Adipocyte (in vitro differentiated cells): ENCODE measurements at places on chromosomes 2 and 18.

DNA sequence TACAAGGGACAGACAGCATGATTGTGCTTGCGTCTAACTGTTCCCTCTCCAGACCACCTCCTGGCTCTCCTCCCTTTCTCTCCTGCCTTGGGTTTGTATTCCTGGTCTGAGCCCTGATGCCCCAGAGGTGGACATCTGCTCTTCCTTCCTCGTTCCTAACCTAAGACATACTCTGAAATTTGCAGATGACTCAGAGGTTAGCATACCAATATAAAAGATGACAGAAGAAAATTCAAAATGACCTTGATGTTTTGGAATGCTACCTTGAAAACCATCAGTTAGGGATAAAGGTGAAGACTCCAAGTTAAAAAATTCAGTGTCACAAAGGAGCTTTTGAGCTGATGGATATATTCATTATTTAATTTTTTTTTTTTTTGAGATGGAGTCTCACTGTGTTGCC, 12.9 kb downstream of the SMYD1 start:
- no peak for DNase-seq

DNA sequence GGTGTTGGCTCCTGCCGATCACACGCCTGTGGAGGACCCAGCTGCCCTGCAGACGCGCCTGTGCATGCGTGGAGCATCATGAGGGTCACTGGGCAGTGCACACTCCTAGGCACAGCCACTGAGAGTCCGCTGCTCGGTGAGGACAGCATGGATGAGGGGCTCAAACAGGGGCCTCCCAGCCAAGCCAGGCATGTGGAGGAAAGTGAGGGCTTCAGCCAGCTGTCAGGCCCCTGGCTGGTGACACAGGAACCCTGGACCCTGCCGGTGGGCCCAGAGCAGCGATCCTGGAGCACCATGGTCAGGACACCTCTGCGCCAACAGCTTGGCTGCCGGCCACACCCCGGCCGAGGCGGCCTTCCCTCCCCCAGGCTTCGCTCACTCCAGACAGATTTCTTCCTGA, 171.2 kb downstream of the RTP5 start:
- DNase-seq, result no peak

DNA sequence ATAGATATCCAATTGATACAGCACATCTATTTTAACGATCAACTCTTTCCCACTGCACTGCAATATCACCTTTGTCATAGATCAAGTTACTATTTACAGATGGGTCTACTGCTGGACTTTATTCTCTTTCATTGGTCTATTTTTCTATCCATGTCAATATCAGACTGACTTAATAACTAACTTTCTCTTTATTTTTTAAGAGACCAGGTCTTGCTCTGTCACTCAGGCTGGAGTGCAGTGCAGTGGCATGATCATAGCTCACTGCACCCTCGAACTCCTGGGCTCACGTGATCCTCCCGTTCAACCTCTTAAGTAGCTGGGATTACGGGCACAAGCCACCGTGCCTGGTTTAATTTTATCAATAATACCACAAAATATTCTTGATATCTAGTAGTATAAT, 71.2 kb downstream of the TLK1 start:
- no peak for DNase-seq

DNA sequence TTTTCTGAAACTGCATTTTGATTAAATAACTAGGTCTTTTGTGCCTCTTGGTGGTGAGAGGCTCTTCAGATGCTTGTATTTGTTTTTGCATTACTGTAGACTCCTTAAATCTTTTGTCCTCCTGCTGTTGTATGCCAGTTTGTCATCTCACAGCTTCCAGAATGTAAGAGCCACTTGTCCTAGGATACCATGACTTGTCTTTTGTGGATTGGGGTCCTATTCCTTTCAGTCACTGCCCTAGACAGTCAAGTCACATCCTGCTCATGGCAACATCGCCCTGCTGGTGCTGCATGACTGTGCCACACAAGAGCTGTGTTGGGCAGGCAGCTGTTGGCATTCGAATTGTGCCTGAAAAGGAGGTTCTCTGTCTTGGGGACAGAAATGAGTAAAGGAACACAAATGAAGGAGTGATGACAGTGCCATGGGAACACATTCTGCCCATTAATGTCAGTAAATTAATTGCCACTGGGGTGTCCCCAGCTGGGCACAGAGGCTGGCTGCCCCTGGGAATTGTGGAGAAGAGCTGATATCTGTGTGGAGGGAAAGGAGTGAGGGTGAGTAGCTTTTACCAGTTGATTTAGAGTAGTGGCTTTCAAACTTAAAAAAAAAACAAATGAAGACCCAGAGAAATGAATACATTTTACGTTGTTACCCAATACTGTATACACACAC, 140.3 kb downstream of the ARL6IP6 start:
- no peak for DNase-seq

- peak; percentile 65 for DNase-seq
Measured at GRCh38 chr18:2805970-2806943, 40.5 kb upstream of the EMILIN2 start.

DNA sequence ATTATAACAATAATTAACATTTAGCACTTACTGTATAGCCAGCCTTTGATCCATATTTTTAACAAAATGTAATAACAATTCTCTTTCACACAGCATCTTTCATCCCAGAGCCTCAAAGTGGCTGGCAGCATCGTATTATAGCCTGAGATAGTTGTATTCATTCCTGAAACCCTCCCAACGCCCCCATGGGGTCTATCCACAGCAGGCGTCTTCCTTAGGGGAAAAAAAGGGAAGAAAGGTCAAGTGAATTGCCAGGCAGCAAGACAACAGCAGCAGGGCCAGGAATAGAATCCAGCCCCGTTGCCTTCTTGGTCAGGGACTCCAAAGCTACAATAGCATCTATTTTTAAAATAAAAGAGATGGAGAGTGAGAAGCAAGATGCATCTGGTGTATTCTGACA, 424.4 kb upstream of the ID2 start:
- DNase-seq, result no peak

DNA sequence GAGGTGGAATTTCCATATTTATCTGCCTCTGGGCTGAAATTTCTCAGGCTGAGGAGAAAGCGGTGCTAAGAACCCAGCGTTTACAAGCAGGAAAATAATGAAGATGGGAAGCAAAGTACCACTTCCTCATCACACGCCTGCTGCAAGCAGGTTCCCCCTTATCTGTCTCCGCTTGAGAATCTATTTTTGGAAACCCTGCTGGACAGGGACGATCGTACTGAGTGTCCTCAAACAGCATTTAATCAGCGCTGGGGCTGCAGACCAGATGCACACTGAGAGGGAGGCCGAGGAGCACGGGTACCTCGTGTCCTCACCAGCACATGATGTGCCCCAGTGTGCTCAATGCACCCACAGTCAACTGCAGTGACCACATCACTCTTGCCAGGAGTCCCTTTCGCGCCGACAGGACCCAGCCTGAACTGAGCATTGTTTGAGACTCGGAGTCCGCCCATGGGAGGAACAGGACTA, 160.4 kb downstream of the HDAC4 start:
- no peak for DNase-seq

DNA sequence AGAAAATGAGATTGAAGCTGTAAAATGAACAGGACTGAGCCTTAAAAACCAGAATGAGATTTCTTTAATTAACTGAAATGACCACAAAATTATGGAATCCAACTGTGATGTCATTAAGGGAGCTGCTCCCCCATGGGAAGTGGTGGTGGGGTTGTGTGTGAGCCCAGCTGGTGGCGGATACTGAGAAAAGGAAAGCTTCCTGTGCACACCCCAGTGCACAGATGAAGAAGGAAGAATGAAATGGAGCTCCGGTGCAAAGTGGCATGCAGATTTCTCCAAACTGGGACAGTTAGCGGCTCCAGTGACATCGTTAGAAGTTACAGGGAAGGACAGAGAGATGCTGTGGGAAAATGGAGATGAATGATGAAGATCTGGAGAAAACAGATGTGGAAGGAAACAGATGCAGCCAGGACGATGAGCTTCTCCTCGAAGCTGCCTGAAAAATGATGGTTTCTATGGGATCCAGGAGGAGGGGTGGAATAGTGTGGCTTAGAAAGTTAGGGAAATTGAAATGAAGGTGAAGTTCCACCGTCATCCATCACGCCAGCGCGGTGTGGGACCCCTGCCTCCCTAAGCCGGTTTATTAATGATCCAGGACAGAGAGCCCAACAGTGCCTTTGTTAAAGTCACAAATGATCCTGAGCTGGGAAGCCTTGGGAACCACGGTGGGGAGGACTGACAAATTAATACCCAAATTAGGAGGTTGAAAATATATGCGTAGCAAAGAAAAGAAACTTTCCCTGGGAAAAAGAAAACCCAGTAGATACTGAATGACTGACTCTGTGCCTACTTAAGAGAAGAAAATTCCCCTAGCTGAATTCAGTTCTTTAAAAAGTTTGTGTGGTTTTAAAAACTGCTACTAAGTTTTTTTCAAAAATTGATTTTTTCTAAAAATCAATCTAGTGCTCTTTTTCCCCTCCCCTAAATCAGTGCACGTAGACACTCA, 77.2 kb downstream of the TSN start:
- DNase-seq, result no peak

DNA sequence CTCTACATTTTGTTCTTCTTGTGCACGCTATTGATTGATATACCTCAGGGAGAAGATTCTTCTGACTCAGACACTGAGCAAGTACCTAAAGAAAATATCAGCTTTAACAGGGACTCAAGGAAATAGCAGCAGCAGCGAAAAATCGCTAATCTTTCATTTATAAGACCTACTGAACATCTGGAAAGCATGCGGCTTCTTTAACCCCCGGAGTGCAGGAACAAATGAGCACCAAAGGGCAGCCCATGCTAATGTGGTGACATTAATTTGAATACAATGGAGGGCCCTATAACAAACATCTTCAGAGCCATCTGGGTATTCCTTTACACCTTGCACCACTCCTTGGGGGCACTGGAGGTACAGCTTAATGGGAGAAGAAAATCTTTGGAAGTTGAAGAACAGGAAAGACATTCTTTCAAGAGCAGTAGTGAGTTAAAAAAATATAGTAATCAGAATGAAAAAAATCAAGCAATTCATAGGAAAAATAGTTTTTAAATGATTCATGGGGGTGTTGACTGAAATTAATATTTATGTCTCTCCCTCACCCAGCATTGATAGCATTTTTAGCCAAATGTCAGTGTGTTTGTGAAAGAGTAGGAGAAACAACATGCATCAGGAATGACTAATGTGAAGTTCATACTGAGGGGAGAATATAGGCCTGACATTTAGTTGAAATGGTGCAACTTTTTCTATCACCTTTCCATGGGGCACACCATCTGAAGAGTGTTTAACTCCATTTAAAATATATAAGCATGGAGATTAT, 281.7 kb downstream of the HRH4 start:
- peak; percentile 10 for DNase-seq

GRCh38 chr2:104873689-104874054, 19.8 kb downstream of the POU3F3 start:
- DNase-seq, result no peak

DNA sequence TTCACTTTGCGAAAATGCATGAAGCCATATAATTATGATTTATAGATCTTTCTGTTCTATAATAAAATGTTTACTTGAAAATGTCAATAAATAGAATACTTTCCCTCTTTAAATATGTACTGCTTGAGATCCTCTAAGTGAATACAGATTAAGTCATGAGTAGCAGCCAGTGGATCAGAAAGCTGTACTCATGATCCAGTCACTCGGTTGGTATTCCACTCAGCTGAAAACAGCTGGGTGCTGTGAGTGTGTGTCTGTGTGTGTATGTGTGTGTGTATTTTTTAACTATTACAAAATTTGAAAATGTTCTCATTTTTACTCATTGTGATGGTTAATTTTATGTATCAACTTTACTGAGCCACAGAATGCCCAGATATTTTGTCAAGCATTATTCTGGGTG, 141.6 kb upstream of the CYP26B1 start:
- DNase-seq, result peak; percentile 64

DNA sequence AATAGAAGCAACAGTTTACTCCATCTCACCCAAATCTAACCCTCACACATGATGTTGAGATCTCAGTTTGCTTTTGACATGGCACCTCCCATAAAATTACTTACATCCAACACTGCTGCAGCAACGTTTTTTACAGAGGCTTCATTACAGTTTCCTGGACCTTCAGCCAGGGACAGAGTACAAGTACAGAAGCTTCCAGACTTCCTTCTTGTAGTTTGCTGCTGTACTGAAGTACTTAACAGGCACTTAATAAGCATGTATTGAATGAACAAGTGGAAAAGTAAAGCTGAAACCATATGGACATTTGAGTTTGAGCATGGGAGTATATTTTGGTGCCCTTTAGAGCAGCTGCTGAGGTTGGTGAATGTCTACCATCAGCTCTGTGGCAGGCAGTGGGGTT, 514.2 kb downstream of the PTPRM start:
- no peak for DNase-seq

GRCh38 chr2:96243843-96244242, 22.0 kb downstream of the TMEM127 start:
- DNase-seq, result no peak

DNA sequence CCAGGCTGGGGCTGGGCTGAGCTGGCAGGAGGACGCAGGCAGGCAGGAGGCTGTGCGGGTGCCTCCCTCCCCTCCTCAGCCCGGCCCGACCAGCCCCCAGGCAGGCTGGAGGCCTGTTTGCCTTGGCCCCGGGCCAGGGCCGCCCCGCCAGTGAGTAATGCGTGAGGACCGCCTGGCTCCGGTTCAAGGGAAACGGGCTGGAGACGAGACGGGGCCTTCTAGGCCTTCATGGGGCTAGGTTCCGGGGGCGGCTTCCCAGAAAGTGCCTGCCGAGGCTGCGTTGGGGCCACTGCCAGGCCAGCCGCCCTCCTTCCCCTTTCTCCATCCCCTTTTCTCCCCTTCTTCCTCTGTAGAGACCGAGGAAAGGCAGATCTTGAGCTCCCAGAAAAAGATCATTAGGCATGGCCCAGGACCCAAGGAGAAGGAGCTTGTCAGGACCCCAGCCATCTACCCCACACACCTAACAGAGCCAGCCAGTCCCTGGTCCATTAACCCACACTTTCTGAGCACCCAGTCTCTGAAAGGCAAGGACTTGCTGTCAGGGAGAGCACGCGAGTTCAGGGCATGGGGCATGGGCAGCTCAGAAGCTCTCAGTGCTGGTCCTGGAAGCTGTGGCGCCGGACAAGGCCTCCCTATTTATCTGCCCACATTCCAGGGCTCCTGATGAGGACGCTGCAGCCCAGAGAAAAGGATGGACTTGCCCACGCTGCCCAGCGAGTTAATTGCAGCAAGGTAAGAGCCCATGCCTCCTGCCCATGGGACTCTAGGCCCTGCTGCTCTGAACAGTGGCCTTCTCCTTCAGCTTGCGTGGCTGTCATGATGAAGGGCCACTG, 48.5 kb downstream of the SMAD7 start:
- peak; percentile 97 for DNase-seq

GRCh38 chr2:117553448-117553847, 261.0 kb upstream of the DDX18 start:
- DNase-seq, result no peak

- DNase-seq, result no peak
Measured at GRCh38 chr2:184326066-184326465, 272.3 kb upstream of the ZNF804A start.

- DNase-seq, result no peak
Measured at GRCh38 chr2:236633775-236634560, 64.3 kb downstream of the ACKR3 start.

DNA sequence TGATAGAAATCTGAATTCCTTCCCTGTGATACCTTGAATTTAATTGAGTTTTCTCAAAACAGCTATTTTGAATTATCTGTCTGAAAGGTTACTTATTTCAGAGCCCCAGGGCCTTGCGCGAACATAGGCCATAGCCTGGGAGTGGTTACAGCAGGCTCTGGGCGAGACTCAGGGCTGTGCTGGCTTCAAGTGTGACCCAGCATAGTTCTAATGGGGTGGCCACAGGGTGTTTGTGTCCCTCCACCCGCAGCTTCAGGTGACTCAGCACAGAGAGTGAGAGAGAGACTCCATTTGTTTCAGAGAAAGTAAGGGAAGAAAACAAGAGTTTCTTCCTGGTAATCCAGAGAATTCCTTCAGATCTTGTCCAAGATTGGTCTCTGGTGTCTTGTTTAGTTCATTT, 137.9 kb upstream of the POU3F3 start:
- no peak for DNase-seq
